ENCODE measurements at places on chromosomes 1 and 21.

GRCh38 chr1:93740157-93740556 lies 58.5 kb upstream of the BCAR3 start:
- no peak for DNase-seq

GRCh38 chr1:2003541-2004131 lies at the start of gene CFAP74:
Gene CFAP74 (minus strand): TSS chr1:2003786. CDS start chr1:1990956, 12,830 bp downstream.
- no peak for DNase-seq

DNA sequence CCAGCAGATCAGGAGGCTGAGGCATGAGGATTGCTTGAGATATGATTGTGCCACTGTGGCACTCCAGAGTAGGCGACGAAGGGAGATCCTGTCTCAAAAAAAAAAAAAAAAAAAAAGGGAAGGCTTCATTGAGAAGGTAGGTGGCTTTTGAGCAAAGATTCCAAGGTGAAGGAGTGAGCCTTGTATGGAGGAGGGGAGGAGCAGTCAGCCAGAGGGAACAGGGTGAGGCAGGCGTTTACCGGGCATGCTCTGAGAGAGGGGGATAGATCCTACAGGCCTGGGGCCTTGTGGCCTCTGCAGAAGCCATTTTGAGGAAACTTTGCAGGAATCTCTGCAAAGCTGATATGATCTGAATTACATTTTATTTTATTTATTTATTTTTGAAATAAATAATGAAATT lies 5.1 kb upstream of the HDAC1 start:
- no peak for DNase-seq

GRCh38 chr1:59939393-59939792 lies 12.8 kb upstream of the CYP2J2 start:
- no peak for DNase-seq
